Stimulated activated memory B cell treated with anti-CD40 and anti-IgM and Interleukin-4, amounts not matched to agents 10 μg/mL and 1 μg/mL and 100 μg/mL, for 72 hours (primary cell): ENCODE measurements at places on chromosomes 3 and 15.

- no peak for ATAC-seq
These were observed 208.6 kb downstream of the GAP43 start for GRCh38 chr3:115831864-115832263.

GRCh38 chr3:143529018-143529478 is 319.2 kb downstream of the SLC9A9 start:
- ATAC-seq = peak; percentile 98

DNA sequence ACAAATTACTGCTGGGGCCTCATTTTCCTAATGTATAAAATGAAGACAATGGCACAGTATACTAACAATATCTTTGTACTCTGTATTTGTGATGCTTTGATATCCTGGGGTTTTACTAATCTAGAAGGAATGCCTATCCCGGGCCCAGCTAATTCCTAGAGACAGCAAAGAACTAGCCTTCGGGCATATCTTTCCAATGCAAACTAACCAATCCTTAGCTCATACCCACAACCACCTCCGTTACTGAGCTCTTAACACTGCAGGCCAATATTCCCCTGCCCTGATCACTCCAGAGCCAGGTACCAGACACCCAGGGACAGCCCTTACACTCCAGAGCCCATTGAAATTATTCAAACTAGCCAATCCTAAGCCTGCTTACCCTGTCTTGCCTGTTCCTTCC is 309.0 kb downstream of the ULK4 start:
- ATAC-seq = no peak

DNA sequence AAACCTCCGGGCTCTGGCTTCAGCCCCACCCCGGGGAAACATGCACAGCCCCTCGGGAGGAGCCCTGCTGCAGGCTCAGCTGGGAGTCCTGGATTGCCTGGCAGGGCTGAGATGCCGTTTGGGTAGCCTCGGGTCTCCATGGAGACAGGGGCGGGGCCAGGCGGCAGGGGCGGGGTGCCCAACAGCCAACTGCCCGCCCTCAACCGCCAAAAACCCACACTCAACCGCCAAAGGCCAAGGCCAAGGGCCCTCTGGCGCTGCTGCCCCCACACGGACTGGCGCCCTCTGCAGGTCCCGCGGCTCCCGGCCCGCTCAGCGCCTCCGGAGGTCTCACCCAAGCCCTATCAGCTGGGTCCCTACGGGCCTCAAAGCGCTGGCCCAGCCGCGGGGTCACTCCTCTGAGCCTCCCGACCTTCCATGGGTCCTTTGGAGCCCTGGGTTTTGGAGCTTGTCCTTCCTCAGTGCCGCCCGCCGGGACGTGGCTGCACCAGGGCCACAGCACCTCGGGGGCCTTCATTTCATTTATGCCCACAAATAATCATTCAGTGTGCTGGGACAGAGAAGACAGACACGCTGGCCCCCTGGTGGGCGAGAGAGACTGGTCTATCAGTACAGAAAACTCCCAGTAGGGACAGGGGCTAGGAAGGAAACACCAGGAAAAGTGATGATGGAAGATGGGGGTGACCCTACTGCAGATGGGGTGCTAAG is 33.5 kb upstream of the ACAD9 start:
- peak; percentile 92 for ATAC-seq

DNA sequence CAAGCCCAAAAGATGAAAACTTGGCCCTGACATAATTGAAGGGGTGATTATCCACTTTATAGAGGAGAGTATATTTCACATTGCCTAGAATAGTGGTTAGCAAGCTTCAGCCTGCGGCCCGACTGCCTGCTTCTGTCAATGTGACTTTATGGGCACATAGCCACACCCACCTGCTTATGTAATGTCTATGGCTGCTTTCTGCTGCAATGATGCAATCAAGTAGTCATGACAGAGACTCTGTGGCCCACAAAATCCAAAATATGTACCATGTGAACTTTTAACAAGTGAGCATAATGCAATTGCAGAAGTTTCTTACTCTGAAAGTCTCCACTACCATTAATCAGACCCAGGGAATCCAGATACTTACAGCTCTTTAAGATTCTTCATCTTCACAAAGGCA is 103.1 kb downstream of the LRIG1 start:
- ATAC-seq = no peak

DNA sequence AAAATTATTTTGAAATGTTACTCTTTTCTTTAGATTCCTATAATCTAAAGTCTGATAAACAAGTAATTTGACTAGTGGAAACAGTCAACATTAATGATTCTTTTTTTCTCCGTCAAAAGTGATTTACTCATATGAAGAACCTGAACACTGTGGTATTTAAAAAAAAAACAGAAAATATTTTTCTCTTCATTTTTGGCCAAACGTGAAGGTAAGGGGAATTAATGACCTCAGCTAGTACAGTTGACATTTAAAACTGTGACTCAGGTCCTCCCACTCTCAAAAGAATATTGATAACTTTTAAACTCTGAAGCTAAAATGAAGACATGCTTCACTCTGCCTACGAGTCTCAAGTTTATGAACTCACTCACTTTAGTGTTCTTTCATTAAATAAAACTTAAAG is 34.5 kb downstream of the TIGIT start:
- peak; percentile 68 for ATAC-seq

DNA sequence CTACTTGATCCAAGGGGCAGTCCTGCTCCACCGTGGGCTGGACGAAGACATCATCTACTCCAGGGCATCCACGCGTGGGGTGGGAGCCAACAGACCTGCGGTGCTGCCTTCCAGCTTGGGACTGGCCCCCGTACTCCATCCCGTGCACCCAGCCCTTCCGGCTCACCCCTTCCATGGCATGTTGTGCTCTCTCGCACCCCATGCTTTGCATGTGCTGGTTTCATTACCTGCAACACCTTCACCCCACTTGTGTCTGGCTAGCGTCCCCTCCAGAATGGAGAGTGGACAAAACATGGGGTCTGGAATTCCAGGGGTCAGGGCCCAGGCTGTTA is 30.2 kb downstream of the SEMA7A start:
- peak; percentile 46 for ATAC-seq

DNA sequence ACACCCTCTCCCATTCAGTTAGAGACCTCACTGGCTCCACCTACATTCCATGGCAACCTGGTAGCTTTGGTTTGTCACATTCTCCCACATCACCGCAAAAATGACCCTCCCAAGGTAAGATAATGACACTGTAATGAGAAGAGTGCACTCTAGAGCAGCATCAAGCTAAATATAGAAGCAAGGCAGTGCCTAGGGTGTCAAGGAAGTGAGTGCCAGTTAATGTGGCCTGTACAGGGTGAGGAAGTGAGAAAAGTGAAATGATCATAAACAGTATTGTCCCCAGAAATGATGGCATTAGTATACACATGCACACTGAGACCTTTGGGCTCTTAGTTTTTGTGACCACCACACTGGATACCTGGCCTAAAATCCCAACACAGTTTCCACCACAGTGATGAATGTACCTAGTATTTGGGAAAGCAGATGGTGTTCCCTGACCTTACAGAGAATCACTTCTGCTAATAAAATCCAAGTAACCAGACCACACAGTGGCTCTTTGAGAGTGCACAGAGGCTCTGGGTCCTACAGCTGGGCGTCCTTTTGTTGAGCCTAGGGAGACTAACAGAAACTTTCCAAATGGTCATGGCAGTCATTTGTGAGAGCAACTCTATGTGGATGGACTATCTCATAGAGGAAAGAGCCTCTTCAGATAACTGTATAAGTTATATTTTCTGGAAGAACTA is 106.6 kb downstream of the ARPP21 start:
- ATAC-seq = peak; percentile 36

- ATAC-seq = no peak
These were observed 14.5 kb upstream of the RBSN start for GRCh38 chr3:15113471-15113870.

- peak; percentile 36 for ATAC-seq
These were observed 31.6 kb upstream of the ENTPD3 start for GRCh38 chr3:40355410-40355809.

DNA sequence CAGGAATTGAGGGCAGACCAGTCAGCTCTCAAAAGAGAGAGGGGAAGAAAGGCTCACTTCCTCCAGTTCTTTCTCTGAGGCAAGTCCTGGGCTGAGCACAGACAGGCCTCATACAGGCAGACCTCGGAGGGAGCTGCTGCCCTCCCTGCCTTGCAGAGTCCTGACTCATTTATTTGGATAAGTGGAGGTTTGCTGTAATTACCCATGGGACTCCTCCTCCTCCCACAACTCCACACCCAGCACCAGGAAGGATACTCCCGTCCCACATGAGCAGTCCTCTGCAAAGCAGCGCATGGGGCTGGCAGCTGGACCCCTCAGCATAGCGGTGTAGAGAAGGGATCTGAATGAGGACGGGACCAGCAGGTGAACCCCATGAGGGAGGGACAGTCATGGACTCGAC is 13.4 kb upstream of the SCN10A start:
- ATAC-seq = no peak

- no peak for ATAC-seq
These were observed 59.9 kb upstream of the PPIB start for GRCh38 chr15:64222573-64223366.

DNA sequence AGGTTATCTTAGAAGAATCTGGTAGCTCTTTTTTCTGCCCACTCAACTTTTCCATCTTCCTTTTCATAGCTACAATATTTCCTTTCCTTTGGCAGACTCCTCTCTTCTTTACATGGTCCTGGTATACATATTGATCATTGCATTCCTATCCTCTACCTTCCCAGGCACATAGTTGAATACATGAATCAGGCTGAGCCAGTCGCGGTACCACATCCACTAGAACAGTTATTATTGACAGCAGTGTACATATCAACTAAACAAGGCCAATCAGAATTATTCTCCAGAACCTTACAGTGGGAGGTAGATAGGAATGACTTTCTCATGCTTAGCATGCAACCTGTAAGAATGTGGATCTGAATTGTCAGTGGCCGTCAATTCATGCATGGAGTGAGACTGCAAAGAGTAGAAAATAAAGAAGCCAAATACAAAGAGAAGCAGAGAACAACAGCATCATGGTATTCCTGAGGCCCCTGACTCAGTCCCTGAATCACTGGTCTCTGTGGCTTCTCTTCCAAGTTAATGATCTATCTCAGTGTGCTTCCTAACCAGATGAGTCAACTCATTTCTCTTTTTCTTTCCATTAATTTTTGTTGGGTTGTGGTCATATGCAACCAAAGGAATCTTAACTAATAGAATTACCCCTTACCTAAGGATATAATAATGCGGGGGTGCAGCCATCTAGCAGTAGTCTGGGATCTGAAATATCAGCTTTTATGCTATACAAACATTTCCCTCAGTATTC is 60.9 kb upstream of the DCBLD2 start:
- no peak for ATAC-seq

DNA sequence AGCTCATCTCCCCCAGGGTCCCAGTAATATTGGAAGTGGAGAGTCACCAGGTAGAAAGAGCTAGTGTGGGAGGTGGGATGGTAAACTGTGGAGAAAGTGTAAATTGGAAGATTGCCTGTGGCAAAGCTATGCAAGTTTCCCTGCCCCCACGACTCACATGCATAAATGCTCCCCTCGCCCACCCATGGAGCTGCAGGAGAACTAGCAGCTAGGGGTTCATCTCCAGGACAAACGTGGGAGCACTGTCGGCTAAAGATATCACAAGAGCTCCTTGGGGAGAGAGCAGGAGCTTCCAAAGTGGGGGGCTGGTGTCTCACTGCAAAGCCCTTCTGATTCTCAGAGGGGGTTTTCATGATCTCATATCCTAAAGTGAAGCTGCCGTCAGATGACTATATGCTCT is 91.4 kb upstream of the PLCL2 start:
- ATAC-seq = no peak

GRCh38 chr3:80087767-80088166 is 320.0 kb upstream of the ROBO1 start:
- no peak for ATAC-seq

DNA sequence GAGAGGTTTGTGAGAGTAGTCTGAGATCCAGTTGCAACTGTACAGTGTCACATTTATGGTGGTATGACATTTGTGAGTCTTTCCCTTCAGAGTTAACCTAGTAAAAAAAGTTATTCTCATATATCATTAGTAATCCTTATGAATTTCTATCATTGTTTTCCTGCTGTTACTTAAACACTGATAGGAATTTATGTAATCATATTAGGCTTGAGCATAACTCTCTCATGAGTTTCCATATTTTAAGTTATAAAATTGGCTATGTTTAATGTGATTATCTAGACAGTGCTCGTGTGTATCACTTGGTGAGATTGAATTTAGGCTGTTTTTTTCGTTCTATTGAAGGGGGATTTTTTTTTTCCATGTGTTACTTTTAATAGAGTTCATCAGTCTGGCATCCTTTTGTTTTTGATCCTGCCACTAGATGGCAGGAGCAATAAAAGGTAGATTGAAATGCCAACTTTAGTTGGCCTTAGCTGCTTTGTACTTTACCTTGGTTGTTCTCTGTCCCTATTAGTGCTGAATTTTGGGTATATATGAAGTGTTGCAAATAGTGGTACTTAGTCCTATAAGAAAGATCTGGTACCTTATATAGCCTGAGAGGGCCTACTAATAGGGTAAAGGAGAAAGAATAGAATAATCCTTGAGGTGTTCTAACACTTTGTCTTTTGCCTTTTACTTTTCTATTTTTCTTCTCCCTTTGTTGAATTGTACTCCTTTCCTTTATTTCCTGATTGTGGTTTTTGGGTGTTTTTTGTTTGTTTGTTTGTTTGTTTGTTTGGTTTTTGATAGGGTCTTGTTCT is 17.9 kb downstream of the STT3B start:
- ATAC-seq = no peak

DNA sequence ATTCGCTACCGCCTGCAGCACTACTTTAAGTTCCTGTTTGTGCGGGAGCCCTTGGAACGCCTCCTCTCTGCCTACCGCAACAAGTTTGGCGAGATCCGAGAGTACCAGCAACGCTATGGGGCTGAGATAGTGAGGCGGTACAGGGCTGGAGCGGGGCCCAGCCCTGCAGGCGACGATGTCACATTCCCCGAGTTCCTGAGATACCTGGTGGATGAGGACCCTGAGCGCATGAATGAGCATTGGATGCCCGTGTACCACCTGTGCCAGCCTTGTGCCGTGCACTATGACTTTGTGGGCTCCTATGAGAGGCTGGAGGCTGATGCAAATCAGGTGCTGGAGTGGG is 995 bp downstream of the CHST14 start:
- ATAC-seq = peak; percentile 4

GRCh38 chr3:76212679-76213078 is 427.3 kb upstream of the ZNF717 start:
- no peak for ATAC-seq

DNA sequence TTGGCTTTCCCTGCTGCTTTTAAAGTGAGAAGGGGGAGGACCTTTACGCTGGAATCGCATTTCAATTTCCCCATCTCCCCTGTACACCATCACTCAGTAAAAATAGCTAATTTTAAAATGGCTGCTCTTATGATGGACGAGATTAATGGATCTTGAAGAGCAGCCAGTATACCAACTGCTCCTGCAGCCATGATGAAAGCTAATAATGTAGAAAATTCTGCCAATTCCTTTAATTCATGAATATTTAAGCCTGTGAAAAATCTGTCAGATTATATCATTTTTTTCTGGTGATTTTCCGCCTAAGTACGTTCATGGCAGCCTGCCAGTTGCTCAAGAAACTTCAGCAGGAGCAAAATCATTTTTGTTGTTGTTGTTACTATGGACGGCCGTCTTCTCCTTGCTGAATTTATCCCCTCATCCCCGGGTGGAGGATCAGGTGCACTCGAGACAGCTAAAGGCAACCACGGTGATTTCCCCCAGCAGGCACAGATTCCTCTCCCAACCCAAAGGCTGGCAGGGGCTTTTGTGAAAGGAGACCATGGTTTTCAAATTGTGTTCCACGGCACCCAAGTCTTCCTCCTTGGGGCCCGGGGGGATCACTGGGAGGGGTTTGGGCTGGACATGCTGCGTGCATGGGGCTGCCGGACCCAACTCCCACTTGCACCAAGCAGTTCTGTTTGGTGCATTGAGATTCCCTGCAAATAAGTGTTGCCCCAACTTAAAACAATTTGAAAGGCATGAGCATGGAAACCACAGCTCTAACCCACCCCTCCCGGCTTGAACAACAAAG is 289.6 kb downstream of the UACA start:
- no peak for ATAC-seq
